Stimulated activated CD4-positive, alpha-beta T cell treated with anti-CD3 and anti-CD28 coated beads, Interleukin-1b, Interleukin-23, amount 100 ng/mL, for 24 hours (primary cell): ENCODE measurements at places on chromosomes 1 and 21.

DNA sequence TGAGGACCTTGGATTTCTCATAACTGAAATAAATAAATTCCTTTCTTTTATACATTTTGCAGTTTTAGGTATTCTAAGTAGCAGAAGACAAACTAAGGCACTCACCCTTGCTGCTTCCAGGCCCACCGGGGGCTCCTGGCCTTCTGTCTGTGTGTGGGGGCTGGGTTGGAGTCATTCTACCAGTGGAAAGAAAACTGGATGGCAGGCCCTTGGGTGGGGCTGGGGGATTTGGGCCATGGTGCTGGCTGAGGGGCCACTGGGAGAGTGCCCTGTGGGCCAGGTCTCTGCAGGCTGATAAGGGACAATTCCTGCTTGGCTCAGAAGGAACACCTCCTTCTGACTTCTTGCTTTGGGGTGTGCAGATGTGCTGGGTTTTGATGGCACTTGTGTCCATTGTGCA, 54.0 kb upstream of the CSF3R start:
- DNase-seq, result no peak

DNA sequence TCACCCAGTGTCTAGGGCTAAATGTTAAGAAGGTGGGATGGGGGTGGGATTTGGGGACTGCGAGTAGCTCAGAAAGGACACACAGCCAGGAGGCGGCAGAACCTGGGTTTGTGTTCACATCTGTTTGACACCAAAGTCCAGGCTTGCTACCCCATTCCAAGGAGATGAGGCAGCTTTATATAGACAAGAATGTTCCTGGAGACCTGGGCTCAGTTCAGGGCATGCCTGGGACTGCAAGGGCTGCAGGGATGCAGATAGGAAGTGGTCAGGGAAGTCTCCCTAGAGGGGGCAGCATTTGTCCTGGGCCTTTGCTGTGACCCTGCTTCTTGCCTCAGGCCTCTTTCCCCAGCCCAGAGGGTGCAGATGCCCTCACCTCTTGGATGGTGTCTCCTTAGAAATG, 16.3 kb downstream of the PADI3 start:
- no peak for DNase-seq

GRCh38 chr1:243851257-243851756, 1.3 kb upstream of the AKT3 start:
- no peak for DNase-seq

- no peak for DNase-seq
Measured at GRCh38 chr21:17529648-17530047, 16.8 kb downstream of the CXADR start.

- no peak for DNase-seq
Measured at GRCh38 chr1:167668108-167668507, 38.1 kb downstream of the RCSD1 start.

DNA sequence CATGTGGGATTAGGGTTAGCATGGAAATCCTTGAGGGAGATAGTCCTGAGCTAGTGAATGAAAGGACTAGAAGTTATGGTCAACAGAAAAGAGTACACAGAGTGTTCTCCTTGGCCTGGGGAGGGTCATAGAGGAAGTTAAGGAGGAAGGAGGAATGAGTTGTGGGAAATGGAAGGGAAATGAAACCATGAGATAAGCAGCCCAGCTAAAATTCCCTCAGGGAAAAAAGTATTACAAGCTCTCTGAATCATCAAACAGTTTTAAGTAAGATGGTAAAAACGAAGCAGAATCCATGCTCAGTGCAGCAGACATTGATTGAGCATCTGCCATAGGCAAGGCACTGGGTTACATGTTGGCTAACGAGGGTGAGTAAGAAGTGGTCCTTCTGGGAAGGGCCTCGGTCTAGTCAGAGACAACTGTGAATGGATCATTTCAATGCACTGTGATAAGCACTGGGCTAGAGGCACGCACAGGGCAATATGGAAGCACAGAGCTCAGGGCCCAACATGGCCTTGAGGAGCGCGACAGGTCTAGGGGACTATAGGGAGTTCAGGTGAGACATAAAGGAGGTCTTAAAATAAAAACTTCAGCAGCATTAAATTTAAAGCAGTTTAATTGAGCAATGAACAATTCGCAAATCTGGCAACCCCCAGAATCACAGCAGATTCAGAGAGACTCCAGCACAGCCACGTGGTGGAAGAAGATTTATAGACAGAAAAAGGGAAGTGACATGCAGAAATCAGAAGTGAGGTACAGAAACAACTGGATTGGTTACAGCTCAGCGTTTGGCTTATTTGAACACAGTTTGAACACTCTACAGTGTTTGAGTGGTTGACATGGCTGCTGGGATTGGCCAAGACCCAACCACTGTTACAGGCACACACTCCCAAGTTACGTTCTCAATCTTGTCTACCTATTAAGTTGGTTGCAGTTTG, 219.5 kb downstream of the HLX start:
- DNase-seq, result no peak

DNA sequence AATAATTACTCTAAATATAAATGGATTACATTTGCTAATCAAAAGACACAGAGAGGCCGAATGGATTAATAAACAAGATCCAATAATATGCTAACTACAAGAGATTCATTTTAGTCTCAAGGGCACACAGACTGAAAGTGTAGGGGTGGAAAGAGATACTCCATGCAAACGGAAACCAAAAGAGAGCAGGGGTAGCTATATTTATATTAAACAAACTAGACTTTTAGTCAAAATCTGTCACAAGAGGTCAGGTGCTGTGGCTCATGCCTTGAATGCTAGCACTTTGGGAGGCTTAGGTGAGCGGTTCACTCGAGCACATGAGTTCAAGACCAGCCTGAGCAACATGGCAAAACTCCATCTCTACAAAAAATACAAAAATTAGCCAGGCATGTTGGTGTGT, 33.6 kb upstream of the DISP1 start:
- DNase-seq, result no peak

DNA sequence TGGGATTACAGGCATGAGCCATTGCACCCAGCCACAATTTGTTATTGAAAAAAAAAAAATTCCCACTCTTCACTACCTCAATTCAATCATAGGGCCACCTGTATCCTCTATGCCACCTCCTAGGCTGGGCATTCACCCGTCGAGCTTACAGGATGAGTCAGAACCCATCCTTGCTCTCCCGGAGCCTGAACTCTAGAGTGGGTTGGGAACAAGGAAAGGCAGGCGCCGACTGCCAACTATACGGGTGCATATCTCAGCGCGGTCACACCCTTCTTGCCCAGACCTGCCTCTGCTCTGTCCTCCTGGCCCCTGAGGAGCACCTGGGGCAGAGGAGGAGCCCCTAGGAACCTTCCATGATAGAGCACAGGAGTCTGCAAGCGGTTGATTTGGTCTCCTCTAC, 21.4 kb upstream of the LBR start:
- DNase-seq, result no peak

- DNase-seq, result no peak
Measured at GRCh38 chr1:93111065-93111464, 32.0 kb downstream of the MTF2 start.

DNA sequence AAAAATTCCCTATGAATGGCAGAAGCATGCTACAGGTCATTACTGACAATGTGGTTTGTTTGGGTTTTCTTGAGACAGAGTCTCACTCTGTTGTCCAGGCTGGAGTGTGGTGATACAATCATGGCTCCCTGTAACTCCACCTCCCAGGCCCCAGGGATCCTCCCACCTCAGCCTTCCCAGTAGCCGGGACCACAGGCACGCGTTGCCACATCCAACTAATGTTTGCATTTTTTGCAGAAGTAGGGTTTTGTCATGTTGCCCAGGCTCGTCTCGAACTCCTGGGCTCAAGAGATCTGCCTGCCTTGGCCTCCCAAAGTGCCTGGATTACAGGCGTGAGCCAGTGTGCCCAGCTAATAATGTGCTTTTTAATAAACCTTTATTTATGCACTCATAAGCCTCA, 259.1 kb downstream of the NFIA start:
- DNase-seq, result no peak

GRCh38 chr1:213987422-213987926, 299 bp upstream of the PROX1 start:
- peak; percentile 27 for DNase-seq
